NCI-H2081 treated with DMSO at 0.1 percent for 48 hours (cell line): ENCODE measurements at places on chromosomes 7 and 10.

DNA sequence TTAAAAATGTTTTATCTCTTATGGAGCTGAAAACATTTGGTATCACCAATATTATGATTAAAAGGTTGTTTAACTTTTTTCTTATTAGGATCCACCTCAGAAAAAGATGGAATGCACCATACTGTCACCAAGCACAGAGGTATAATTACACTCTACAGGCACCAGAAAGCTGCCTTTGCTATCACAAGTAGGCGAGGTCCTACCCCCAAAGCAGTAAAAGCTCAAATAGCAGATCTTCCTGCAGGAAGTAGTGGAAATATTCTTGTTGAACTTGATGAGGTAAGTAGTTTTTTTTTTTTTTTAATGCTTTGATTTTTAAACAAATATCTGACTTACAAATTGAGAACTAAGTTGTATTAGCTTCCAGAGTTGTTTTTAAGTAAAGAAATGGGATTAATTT lies 68.5 kb downstream of the BTAF1 start:
- no peak for DNase-seq

GRCh38 chr10:86662186-86663045 lies 5.9 kb upstream of the LDB3 start:
- no peak for DNase-seq

DNA sequence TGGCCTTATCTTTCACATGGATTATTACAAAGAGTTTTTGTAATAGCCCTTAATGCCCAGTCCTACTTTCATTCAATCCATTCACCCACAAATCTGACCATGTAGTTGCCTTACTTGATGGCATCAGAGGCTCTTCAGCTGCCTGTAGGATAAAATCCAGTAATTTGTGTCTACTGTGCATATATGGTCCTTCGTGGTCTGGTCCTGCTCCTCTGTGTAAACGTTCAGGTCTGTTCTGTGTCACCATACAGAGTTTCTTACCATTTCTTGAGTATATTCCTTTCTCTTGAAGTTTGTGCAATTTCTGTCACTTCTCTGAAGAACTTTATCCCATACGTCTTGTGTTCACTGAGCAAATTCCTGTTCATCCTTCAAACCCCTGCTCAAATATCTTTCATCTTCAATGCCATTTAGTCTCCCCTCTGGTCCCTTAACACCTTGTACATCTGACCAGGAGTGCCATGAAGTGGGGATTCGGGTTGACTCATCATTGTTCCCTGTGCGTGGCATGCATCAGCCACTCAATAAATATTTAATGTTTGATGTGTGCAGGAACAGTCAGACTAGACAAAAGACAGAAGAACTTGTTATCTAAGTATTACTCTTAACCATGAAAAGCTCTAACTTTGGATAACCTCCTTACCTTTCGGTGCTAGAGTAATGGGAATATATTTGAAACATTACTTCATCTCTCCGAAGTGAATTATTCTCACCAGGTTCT lies 98.6 kb upstream of the RPA3 start:
- DNase-seq, result no peak

DNA sequence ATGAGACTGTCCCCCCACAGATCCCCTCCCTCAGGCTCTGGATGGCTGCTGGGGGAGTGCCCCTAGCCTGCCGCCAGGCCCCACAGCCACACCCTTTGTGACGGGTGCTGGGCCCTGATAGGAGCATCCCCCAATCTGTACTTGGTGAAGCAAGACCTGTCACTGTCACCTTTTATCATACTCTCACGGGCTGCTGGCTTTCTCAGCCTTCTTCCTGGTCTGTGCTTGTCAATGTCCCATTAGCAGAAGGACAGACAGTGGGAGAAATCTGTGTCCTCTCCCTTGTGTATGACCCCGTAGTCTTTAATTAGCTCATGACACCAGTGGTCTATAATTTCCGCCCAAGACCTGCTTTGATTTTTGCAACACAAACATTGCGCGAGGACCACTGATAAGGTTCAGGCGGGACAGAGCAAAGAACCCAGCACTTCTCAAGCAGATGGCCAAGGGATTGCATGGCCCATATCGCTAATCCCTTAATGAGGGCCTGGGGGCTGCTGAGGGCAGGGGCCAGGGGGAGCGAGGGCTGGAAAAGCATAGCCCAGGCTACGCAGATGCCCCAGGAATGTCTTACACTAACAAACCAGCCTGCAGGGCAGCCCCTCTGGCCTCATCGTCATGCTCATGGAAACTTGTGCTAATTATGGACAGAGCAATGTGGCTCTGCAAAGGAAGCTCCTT lies 127.8 kb downstream of the PTPN20 start:
- no peak for DNase-seq

- DNase-seq, result no peak
These were observed 1.2 kb downstream of the COX19 start for GRCh38 chr7:974172-974571.

DNA sequence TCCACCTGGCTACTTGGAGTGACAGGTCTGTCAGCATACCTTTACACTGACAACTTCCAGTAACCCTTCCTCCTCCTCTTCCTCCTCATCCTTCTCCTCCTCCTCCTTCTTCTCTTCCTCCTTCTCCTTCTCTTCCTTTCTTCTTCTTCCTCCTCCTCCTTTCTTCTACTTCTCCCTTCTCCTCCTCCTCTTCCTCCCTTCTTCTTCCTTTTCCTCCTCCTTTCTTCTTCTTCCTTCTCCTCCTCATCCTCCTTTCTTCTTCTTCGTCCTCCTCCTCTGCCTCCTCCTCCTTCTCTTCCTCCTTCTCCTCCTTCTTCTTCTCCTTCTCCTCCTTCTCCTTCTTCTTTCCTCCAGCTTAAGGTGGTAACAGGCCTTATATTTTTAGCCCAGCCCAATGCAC lies 109.3 kb upstream of the PLXDC2 start:
- DNase-seq, result no peak

DNA sequence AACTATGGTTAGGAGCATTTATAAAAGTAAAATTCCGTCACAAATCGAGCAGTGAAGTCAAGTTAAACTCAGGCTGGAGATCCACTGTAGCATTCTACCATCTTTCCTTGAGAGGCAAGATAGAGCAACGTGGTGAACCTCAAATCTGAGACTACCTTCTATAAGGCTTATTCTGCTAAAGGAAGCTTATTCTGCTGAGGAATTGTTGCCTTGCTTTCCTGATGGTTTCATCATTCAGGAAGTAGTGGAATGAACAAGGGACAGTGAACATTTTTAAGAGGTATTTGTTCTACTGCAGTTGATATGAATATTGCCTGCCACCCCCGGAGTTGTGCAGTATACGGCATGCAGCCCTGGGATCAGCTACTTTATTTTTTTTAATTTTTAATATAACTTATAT lies 170.8 kb downstream of the VPS50 start:
- DNase-seq, result no peak

GRCh38 chr7:55127622-55128081 lies 108.8 kb downstream of the EGFR start:
- no peak for DNase-seq

- no peak for DNase-seq
These were observed 29.3 kb downstream of the KLF6 start for GRCh38 chr10:3755440-3756359.

DNA sequence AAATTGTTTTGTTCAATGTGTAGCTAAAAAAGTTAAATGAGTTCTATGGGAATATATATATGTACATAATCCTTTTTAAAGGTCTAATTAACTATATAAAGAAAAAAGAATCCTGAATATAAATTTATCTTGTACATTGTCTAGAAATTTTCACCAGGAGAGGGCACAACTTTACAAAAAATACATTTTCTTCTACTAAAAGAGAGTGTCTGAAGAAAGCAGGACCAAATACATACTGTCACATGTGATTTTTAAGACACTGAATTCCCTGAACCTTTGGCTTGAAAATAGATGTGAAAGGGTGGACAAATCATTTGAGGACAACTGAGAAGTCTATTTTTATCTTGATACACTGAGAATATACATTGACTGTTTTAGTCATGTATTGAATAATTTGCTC lies 204.3 kb downstream of the DGKB start:
- DNase-seq, result no peak

DNA sequence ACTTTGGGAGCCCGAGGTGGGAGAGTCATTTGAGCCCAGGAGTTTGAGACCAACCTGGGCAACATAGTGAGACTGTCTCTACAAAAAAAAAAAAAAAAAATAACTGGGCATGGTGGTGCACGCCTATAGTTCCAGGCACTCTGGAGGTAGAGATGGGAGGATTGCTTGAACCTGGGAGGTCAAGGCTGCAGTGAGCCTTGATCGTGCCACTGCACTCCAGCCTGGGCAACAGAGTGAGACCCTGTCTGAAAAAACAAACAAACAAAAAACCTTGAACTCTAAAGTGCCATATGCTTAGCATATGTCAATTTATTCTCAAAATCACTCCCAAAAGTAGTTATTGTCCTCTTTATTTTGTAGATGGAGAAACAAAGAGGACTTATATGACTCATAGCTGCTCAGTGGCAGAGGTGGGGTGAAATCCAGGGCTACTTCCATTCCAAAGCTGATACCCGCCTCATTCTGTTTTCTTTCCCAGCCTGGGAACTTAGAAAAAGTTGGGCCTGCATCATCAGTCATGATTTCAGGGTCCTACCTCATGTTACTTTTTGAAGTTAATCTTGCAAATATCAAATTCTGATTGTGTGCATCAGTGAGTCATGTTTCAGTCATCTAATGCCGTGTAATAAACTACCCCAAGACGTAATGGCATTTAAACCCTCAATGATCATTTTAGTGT lies 13.3 kb downstream of the DHTKD1 start:
- no peak for DNase-seq

DNA sequence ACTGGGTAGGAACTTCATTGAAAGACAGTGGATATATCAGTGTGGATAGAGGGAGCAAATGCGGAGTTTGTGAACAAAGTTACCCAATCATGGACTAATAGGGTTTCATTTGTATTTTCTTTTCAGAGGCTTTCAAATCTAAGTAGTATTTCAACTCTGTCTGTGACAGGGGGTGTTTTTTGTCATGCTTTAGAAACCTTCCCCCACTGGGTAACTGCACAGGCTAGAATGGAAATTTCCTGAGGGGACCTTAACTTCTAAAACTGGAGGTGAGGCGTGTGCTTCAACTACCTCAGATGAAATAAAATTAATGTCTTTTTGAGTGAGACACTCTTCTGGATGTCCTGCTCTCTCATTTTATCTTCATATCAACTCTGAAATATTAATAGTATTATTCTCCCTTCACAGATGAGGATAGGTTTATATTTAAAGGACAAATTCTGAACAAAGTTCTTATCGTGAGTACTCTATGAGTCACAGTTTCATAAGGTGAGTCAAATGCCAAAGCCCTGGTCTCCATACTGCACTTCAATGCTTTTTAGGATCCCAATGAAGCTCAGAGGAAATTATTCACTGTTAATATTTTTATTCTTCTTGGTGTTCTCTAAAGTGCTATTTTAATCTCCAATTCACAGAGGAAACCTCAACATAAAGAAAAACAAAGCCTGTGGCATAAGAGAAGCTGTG lies 770.6 kb downstream of the CCSER2 start:
- no peak for DNase-seq

DNA sequence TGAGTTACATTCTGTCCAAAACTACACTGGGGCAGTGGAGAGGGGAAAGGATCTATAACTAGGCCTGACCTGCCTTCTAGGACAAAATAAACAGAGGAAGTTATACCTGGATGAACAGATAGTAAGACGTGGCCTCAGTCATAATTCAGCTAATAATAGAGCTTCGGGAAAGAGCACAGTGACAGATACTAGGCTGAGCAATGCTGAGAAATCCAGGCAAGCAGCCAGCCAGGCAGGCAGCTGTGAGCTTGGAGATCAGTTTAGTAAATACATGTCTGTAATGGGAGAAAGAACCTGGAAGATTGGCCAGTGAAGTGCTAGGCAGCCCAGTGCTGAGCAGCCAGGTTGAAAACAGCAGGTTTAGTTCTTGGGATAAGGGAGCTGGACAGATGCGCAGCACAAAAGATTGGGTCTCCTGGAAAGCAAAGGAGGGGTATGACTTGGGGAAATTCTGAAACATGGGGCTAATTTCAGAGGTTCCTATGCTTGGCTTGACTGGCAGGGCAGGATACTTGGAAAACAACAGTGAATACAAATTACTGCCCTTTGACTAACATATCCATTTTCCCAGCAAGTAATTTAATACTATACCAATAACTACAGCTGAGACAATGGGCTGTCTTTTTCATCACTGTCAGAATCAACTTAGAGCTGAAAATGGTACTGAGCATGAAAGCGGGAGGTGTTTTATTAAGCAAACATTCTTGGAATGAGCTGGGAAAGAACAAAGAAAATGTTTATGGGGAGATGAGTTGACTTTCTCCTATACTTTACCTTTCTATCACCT lies 140.8 kb downstream of the DGKB start:
- peak; percentile 95 for DNase-seq

- no peak for DNase-seq
These were observed 51.1 kb upstream of the PPP1R3C start for GRCh38 chr10:91683975-91684374.

DNA sequence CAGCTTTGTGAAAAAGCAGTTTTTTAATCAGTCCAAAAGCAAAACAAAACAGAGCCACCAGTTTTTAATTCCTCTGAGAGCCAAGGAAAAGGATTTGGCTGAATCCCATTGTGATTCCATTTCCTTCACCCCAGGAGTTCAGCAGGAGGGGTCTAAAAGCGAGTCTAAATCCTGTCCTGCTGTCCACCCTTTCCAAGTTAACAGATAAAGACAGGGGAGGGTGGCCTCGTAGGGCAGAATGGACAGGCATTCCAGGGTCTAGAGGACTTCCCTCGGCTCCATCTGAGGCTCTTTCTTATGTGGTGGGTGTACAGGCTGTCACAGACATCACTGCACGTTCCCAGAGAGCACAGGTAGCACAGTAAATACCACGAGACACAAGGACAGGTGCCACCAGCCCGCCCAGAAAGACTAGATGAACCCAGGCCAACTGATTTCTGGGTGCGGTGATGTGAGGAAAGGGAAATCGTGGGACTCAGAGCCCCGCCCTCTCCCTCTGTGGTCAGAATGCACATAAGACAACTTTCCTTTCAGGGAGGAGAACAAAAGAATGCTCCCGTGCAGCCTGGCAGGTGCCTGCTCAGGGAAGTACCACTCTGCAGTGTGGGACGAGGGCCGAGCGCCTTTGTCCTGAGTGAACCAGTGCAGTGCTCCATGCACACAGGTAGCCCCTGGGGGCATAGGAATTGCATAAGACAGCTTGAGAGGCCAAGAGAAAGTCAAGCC lies 119.7 kb downstream of the ABLIM1 start:
- DNase-seq, result no peak

- DNase-seq, result no peak
These were observed 57.6 kb downstream of the RNLS start for GRCh38 chr10:88525371-88526069.
